Heart right ventricle (tissue), 16 donors: ENCODE measurements at places on chromosomes 3 and 15. TPM values are rescaled to one million over a fixed set of nuclear protein-coding genes. Genes with fewer than 3 reads are reported as not detected.

Gene PRICKLE2
- 7.9 TPM for total RNA-seq

DNA sequence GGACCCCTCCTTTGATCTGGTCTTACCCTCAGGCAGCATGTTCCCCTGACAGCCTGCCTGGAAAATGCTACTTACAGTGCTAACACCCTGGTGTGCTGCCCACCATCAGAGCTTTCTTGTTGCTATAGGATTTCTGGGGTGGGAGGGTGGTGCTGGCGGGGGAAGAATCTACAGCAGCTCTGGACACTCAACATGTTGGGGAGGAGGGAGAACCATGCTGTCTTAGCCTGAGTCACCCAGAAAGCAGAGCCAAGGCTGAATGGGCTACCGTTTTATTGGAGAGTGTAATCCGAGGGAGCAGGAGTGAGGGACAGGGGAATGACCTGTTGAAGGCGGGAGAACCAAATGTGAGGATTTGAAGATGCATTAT, 45.6 kb downstream of the MFSD1 start:
- DNase-seq: no peak

Gene UNC13C
- 0.85 TPM for total RNA-seq

DNA sequence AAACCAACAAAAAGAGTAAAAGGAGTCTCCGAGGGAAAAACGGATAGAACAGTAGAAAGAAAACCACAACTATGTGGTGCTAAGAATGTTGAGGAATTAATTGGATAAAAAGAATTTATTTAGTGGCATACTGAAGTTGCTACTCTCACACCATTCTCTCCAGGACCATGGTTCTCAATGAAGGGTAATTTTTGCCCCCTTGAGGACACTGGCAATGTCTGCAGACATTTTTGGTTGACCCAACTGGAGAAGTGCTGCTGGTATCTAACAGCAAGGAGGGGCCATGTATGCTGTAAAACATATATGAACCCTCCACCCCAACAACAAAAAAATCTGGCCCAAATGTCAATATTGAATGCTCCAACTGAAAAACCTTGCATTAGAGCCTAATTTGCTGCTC, 85.9 kb upstream of the CSPG5 start:
- no peak for DNase-seq
